ENCODE measurements at places on chromosomes 6 and 20.

DNA sequence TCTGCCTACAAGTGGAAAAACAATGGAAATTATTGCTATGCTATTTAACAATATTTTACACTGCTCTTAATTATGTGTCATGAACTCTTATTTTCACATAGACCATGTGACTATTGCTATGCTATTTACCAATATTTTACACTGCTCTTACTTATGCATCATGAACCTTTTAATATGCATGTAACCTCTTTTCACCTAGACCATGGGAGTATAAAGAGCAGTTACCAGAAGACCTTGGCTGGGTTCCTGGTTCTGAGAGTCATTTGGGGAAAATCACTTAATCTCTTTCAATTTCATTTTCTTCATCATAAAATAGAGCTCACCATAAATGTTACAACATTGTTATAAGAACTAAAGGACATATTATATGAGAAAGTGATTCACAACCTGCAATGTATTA is 223.8 kb upstream of the RNF217 start:
- no peaks in the 10 kb centered on the region for H3K36me3 ChIP-seq
- no peak overlapping the region for H3K27ac ChIP-seq
- DNase-seq: no peak
- H3K27me3 ChIP-seq: no peaks in the 10 kb centered on the region
- H3K4me3 ChIP-seq: no peak overlapping the region
- H3K4me1 ChIP-seq: peaks cover 2% of the 10 kb centered on the region

DNA sequence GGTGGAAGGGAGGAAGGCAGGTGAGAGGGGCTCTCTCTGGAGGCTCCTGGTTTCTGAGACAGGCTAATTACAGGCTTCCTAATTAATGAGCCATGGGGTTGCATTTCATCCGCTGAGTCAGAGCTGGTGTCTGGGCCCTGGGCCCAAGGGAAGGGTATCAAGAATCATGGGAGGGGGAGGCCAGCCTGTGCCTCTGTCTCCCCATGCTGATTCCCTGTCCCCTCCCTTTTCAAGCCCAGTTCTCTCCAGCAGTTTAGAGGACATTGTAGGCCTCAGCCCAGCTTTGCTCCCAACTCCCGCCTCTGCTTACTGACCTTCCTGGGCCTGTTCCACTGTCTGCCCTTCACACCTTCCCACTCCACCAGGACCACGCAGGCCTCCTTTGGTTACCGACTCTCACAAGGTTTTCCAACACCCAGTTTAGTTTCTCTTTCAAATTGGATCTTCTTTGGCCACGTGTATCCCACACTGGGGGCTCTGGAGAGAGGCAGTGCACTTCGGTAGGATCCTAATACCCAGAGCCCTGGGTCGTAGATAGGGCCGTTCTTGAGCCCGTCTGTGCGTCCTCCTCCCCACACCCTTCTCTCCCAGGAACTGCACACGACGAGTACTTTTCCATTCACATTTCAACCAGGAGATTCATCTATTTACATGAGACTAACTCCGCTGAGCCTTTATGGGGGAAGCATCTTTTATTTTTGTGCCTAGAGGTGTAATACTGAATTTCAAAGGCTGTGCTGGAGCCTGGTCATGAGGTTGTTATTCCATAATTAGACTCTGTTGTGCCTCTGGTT is 18.2 kb upstream of the AVP start:
- H3K4me1 ChIP-seq: no peaks in the 10 kb centered on the region
- no peak for DNase-seq
- H3K36me3 ChIP-seq: peaks cover 2% of the 10 kb centered on the region
- H3K27me3 ChIP-seq: no peaks in the 10 kb centered on the region
- H3K27ac ChIP-seq: no peak overlapping the region

- DNase-seq: no peak
- peaks cover 3% of the 10 kb centered on the region for H3K4me1 ChIP-seq
Observed at GRCh38 chr6:13046084-13046483, 282.3 kb downstream of the TBC1D7 start.

GRCh38 chr6:31831350-31832215 is 4.0 kb downstream of the HSPA1B start:
- DNase-seq: no peak
- H3K36me3 ChIP-seq: peaks cover 8% of the 10 kb centered on the region
- H3K27me3 ChIP-seq: no peaks in the 10 kb centered on the region

DNA sequence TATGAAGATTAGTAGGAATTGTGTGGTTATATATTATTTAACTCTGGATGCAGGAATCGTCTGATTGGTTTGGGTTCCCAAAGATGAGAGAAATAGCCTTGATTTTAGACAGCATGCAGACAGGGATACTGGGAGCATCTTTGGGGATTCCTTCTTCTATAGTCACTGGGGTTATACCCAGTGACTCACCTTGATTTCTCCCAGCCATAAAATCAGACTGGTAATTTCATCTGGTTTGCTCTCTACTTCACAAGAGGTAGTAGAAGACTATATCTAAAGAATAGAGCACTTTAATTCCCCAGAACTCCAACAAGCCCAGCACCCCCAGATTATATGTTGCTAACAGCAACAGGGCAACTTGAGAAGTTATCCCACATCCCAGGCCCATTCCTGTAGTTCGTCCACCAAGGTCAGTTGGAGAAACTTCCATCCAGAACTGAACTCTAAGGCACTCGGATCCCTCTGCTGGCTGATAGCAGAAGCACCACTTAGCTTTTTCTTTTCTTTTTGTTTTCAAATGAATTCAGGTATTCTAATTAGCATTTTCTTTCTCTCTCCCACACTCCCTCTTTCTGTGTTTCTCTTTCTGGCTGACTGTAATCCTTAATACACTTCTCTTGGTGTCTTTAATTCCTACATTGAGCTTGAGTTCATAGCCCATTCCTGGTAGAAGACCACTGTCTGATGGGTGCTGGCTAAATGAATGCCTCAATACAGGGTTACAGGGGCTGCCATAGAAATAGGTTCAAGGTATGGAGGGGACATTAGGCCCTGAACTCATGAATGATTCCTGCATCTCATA is 20.4 kb upstream of the EFHC1 start:
- no peaks in the 10 kb centered on the region for H3K27me3 ChIP-seq
- H3K27ac ChIP-seq: no peak overlapping the region
- no peak for DNase-seq
- H3K36me3 ChIP-seq: peaks cover 2% of the 10 kb centered on the region
- peaks cover 16% of the 10 kb centered on the region for H3K4me1 ChIP-seq

- peaks cover 91% of the 10 kb centered on the region for H3K27me3 ChIP-seq
- H3K4me1 ChIP-seq: peaks cover 4% of the 10 kb centered on the region
- H3K36me3 ChIP-seq: no peaks in the 10 kb centered on the region
- no peak for DNase-seq
- H3K4me3 ChIP-seq: no peak overlapping the region
- no peak overlapping the region for H3K27ac ChIP-seq
Observed at GRCh38 chr6:37532122-37532521, 32.4 kb upstream of the CCDC167 start.

DNA sequence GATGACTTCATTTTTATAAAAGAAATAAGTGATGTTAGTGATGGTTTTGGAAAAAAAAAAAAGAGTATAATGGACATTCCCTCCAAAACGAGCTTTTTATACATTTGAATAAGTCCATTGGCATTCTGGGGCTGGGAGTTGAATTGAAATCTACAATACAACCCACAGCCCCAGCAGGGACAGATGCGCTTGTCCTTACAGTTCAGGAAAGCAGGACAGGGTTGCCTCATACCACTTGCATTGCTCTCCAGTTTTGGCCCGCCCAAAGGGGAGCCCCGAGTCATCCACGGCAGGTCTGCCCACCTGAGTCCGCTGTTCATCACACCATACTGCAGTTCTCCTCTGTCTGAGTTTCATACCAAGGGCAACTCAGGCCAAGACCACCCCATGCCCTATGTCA is 46.2 kb downstream of the VAPB start:
- no peak for DNase-seq
- no peaks in the 10 kb centered on the region for H3K27me3 ChIP-seq
- no peak overlapping the region for H3K4me3 ChIP-seq
- peaks cover 5% of the 10 kb centered on the region for H3K36me3 ChIP-seq
- H3K27ac ChIP-seq: no peak overlapping the region

GRCh38 chr20:22630701-22631100 is 46.3 kb upstream of the FOXA2 start:
- no peak overlapping the region for H3K27ac ChIP-seq
- peaks cover 4% of the 10 kb centered on the region for H3K27me3 ChIP-seq
- H3K4me3 ChIP-seq: no peak overlapping the region
- no peak for DNase-seq

GRCh38 chr6:118316796-118317384 is 231.2 kb upstream of the PLN start:
- H3K36me3 ChIP-seq: peaks cover 2% of the 10 kb centered on the region
- H3K4me1 ChIP-seq: peaks cover 24% of the 10 kb centered on the region
- DNase-seq: no peak
- no peaks in the 10 kb centered on the region for H3K27me3 ChIP-seq

DNA sequence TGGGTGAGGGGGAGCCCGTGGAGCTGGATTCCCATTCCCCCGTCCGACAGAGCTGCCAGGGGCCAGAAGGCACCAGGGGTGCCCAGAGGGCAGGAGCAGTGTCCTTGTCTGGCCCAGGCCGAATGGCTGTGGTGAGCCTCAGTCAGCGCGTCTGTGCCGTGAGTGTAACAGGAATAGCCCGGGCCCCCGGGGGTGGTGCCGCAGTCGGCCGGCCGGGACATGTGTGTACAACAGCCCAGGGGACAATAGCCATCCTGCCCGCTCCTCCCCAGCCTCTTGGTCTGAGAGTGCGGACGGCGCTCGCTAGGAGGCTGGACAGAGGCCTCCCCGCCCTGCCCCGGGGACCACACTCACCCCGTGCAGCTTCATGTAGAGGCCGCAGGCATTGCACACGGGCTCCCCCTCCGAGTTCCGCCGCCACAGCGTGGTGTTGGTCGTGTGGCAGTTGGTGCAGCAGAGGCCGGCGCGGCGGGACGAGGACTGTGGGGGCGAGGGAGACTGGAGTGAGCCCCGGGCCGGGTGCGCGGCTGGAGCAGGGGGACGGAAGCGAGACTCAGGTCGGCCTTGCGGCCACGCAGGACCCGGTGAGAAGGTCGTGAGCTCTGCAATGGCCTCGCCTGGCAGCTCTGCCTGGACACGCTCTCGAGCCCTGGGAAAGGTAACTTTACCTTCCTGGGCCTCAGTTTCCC is 9.6 kb downstream of the GATA5 start:
- no peak overlapping the region for H3K27ac ChIP-seq
- H3K36me3 ChIP-seq: no peaks in the 10 kb centered on the region
- no peak overlapping the region for H3K4me3 ChIP-seq
- H3K4me1 ChIP-seq: peaks cover 5% of the 10 kb centered on the region

- H3K36me3 ChIP-seq: peaks cover 42% of the 10 kb centered on the region
- no peaks in the 10 kb centered on the region for H3K27me3 ChIP-seq
- DNase-seq: no peak
- H3K4me1 ChIP-seq: peaks cover 3% of the 10 kb centered on the region
- peak overlapping the region; percentile 63 for H3K27ac ChIP-seq
Observed at GRCh38 chr20:32231847-32232246, 24.2 kb downstream of the POFUT1 start.

GRCh38 chr6:20173833-20174792 is 38.2 kb downstream of the MBOAT1 start:
- no peak overlapping the region for H3K4me3 ChIP-seq
- H3K27me3 ChIP-seq: peaks cover 11% of the 10 kb centered on the region
- DNase-seq: no peak
- no peaks in the 10 kb centered on the region for H3K36me3 ChIP-seq
- no peak overlapping the region for H3K27ac ChIP-seq

DNA sequence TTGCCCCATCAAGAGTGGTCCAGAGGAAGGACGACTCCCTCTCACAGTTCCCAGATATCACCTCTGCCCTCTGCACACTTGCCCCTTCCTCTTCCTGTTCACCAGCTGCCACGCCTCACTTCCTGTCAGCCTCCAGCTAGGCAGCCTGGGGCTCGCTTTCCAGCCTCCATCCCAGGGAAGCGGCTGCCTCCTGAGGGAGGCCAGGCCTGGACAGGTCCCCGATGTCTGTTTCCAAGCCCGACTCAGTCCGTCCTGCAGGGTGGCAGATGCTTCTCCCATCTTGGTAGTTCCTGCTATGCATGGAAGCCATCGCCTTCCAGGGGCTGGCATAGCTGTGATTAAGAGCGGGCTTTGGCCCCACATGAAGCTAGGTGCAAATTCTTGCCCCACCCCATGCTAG is 233.5 kb upstream of the PMEPA1 start:
- no peak for DNase-seq
- H3K4me1 ChIP-seq: peaks cover 2% of the 10 kb centered on the region
- no peaks in the 10 kb centered on the region for H3K27me3 ChIP-seq

DNA sequence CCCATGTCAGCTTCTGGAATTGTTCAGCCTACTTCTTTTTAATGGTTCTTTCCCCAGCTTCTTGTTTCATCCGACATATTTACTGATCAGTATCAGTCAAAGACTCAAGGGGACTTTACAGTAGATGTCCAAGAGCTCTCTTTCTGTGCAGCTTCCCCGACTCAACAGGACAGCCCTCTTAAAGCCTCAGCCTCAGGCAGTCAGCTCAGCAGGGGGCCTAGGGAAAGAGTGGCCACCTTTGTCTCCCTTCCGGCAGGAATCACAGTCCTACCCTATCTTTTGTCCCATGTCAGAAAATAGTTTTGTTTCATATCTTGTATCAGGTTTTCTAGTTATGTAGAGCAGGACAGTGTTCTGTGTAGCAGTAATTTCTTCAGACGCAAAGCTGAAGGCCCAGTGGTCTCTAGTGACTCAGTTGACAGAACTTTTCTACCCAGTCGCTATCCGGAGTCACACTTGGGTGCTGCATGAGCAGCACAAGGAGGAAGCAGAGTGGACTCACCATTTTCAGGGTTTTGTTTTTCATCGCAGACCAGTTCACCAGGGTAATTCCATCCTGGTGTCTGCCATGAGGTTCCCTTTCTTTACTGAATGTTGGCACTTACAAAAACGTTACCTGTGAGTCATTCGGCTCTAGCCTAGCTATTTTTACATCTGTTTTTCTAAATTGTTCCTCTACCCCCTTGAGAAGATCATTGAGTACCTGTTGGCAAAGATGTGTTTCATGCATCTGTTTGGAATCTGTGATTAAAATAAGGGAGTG is 47.7 kb downstream of the SPATA2 start:
- peak overlapping the region; percentile 76 for H3K27ac ChIP-seq
- no peak overlapping the region for H3K4me3 ChIP-seq
- no peaks in the 10 kb centered on the region for H3K27me3 ChIP-seq

GRCh38 chr6:154951345-154952200 is 43.5 kb upstream of the TIAM2 start:
- no peak overlapping the region for H3K27ac ChIP-seq
- H3K4me1 ChIP-seq: no peaks in the 10 kb centered on the region
- DNase-seq: no peak
- no peak overlapping the region for H3K4me3 ChIP-seq

GRCh38 chr6:10297832-10298231 is 117.0 kb downstream of the TFAP2A start:
- no peak for DNase-seq
- no peaks in the 10 kb centered on the region for H3K36me3 ChIP-seq
- H3K4me3 ChIP-seq: no peak overlapping the region
- peaks cover 7% of the 10 kb centered on the region for H3K27me3 ChIP-seq
- H3K27ac ChIP-seq: no peak overlapping the region

DNA sequence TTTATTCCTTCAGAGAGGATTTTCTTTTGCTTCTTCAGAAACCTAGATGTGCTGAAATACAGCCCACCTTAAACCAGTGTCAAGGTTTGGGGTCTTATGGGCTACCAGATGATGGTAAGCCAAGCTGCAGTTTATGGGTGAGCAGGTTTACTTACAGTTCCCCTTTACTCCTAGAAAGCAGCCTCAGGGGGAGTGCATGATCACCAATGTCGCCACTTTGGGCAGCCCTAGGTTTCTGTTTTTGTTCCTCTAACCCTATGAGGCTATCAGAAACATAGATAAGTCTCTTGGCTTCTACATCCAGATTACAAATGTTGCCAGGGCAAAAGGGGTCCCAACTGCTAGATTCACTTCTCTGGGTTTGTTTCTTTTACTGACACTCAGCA is 67.2 kb downstream of the TRIM27 start:
- no peak overlapping the region for H3K27ac ChIP-seq
- H3K4me3 ChIP-seq: no peak overlapping the region
- H3K4me1 ChIP-seq: no peaks in the 10 kb centered on the region
- H3K27me3 ChIP-seq: peaks cover 12% of the 10 kb centered on the region
- no peak for DNase-seq
- H3K36me3 ChIP-seq: no peaks in the 10 kb centered on the region
